Islet precursor cell (in vitro differentiated cells): ENCODE measurements at places on chromosomes 7 and 10.
A peak's percentile ranks its signal among the peaks of the same experiment; 100 is the strongest.

GRCh38 chr10:77872947-77873535 lies 53.5 kb downstream of the DLG5 start:
- DNase-seq = peak; percentile 68

- no peak for DNase-seq
Measured at GRCh38 chr7:26860361-26860760, 4.0 kb downstream of the SKAP2 start.

DNA sequence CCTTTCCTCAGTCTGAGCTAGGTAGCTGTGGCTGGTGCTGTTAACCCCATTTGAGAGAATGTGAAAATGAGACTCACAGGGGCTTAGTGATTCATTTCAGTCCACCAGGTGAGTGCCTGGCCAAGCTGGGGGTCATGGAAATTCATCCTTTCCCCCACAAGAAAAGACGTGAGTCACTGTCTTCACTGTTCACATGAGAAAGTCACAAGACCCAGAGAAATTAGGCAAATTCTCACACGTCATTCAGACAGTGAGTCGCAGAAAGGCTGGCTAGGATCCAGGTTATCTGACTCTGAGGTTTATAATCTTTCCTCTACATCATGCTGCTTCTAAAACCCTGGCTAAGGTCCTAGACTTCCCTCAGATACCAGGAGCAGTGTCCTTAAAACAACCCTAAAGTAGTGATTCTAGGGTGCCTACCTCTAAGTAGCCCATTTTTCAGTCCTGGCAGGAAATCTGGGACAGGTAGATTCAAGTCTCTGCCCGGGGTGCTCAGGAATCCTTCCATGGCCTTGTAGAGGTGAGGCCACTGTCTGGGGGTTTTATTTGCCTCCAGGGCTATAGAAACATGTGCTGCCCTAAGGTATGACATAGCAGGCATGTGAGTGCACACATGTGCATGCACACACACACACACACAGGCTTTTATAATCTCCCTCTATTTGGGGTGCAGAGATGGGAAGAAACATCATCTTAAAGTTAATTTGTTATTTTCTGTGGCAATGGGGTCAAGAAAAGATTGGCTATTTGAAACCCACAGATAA lies 427.9 kb upstream of the CELF2 start:
- peak; percentile 60 for DNase-seq

GRCh38 chr10:78764436-78764835 lies 304.3 kb upstream of the ZMIZ1 start:
- no peak for DNase-seq

- DNase-seq = no peak
Measured at GRCh38 chr7:47466832-47467231, 115.1 kb downstream of the TNS3 start.

DNA sequence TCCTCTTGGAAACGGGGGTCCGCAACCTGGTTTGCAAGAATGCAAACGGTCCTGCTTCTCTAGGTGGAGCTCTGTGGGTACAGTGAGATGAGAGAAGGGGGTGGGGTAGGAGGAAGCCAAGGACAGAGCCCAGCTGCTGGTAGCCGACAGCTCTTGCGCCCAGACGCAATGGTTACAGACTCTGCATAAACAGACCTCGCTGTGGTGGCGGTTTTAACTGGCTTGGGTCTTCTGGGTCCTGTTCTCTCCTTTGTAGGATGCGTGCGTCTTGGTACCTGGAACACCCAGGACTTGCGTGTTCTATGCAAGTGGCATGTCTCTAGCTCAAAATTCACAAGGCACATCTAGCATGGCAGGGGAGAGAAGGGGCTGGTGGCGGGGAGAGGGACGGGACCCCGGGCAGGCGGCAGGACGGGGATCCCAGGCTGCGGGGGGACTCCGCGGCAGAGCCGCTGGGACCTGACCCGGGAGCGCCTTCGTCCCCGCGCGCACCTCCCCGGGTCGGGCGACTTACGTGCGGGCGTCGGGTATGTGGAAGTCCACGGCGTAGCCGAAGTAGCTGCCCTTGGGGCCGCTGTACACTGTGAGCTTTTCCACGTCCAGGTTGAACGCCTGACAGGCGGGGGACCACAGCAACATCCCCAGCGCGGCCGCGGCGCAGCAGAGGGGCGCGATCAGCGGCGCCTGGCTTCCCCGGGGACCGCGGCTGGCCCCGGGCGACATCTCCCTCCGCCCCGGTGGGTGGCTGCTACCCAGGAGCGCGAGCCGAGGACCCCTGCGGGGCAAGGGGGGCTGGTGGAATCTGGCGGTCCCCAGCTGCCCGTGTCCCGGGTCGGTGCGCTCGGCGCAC lies 448 bp downstream of the ITGA8 start:
- DNase-seq = peak; percentile 73

DNA sequence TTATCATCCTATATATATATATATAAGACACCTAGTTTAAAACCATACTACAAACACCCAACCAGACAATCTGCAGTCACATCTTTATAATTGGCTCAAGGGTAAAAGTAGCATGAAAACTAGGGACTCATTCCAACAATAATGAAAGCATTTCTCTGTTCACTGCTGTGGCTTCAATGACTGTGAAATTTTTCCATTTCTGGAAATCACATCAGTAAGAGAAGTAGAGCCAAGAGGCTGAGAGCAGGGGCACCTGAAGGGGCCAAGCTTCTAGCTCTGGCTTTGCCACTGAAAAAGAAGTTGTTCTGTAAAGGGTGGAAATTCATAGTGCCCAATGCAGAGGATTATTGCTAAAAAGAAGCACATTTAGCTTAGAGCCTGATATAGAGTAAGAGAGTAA lies 158.6 kb upstream of the GLI3 start:
- DNase-seq = no peak

- no peak for DNase-seq
Measured at GRCh38 chr7:150365673-150366398, 2.8 kb upstream of the REPIN1 start.

DNA sequence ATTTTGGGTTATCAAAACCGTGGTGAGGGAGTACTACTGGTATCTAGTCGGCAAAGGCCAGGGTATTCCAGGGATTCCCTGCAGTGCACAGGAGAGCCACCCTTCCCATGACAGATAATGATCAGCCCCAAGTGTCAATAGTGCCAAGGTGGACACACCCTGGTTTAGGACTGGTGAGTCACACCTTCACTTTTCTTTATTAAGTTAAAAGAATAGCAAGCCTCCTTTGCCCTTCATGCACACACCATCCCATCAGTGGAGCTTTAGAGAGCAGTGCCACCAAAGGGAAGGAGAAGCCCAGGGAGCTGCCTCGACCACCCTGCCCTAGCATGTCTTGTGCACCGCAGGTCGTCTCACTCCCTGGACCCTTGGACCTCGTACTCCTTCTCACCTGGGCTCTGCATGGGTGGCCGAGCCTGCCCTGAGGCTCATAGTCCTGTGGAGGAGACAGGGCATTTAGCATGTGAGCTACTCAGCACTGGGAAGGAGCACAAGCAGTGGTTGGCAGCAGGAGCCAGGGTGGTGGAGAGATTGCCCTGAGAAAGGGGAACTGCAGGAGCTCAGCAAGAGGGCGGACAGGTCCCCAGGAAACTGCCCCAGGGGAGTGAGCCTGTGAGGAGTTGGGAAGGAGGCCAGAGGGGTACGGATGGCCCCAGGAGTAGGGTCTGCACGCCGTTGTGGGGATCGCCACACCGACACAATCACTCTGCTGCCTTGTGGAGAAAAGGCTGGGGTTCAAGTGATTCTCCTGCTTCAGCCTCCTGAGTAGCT lies 17.4 kb downstream of the UBE2D4 start:
- DNase-seq = peak; percentile 45

GRCh38 chr7:3753868-3754267 lies 452.8 kb downstream of the SDK1 start:
- no peak for DNase-seq

DNA sequence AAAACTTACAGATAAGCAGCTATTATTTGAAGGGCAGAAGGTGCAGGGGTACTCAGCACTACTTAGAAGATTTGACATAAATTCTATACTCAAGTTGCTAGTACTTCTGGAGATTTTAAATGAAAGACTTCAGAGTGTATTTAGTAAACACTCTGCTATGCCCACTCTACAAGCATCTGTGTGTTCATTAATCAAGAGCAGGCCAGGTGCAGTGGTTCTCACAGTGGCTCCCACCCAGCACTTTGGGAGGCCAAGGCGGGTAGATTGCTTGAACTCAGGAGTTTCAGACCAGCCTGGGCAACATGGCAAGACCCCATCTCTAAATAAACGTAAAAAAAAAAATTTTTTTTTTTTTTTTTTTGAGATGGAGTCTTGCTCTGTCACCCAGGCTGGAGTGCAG lies 38.9 kb upstream of the TOMM7 start:
- peak; percentile 20 for DNase-seq

DNA sequence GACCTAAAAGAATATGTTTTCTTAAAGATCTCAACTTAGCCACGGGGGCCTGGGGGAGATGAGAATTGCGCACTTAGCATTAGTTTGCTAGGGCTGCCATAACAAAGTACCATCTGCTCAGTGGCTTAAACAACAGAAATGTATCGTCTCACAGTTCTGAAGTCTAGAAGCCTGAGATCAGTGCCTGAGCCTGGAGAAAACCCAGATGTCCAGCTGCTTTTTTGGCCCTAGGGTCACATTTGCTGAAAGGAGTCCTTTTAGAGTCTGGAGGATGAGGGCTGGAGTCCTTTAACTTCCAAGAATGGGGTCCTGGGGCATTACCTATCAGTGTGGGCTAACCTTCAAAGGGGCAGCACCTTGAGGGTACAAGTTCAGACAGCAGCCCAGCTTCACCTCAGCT lies 48.2 kb downstream of the SMURF1 start:
- no peak for DNase-seq

DNA sequence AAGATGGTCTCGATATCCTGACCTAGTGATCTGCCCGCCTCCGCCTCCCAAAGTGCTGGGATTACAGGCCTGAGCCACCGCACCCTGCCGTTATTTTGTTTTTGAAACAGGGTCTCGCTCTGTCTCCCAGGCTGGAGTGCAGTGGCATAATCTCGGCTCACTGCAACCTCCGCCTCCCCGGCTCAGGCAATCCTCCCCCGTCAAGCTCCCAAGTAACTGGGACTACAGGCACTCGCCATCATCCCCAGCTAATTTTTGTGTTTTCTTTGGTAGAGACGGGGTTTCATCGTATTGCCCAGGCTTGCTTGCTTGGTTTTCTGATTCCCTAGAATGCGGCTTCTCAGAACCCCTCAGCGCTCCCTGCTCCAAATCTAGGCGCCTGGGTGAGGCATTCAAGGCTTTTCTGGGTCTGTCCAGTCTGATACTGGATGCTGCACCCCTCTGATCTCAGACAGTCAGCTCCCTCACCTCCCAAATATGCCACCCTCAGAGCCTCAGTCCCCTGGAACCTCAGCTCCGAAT lies 1.3 kb downstream of the TFR2 start:
- DNase-seq = no peak

DNA sequence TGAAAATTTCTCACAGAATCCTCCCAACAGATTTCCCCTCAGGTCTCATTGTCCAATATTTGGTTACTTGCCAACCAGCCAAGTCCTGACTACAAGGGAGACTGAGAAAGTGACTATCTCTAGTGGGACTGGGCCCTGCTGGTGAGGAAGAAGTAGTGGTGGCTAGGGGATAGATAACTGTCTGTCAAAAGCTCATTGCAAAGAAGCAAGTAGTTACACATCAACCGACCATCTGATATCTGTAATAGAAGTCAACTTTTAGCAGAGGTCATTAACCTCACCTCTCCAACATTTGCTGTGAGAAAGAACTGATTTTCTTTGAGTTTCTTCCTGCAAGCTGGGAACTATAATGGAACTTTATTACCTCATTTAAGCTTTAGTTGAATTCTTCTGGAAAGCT lies 15.2 kb downstream of the STAMBPL1 start:
- DNase-seq = no peak

DNA sequence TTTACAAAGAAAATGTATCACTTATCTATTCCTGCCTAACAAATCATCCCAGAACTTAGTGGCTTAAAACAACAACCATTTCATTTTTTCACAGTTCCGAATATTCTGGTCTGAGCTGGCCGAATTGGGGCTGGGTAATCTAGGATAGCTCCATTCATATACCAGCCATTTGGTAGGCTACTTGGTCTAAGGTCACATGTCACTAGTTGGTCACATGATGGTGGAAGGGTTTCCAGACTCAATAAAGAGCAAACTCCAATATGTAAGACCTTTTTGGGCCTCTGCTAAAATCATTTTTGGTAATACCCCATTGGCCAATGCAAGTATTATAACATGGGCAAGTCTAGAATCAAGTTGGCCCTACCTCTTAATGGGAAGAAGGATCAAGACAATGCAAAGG lies 55.3 kb upstream of the FGL2 start:
- no peak for DNase-seq

- no peak for DNase-seq
Measured at GRCh38 chr7:90710466-90710850, 114.3 kb downstream of the CDK14 start.

- no peak for DNase-seq
Measured at GRCh38 chr7:26614503-26614902, 249.9 kb downstream of the SKAP2 start.

DNA sequence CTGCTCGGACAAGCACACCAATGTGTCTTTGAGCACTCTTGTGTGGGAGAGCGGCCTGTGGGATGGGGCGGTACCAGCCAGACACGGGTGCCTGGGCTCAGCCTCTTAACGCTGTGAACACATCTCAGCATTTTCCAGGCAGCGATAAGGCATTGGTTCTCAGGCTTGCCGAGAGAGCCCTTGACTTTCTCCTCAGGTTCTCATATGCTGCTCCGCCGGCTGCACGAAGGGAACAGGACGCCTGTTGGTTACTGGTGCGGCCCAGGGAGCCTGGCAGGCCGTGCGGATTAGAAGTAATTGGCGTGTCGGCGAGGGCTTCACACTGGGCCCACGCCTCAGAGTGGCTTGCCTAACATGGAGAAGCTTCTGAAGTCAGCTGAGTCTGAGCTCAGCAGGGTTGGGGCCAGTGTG lies 456.7 kb upstream of the FOXK1 start:
- no peak for DNase-seq

GRCh38 chr10:75104842-75105241 lies 6.6 kb upstream of the SAMD8 start:
- DNase-seq = no peak

DNA sequence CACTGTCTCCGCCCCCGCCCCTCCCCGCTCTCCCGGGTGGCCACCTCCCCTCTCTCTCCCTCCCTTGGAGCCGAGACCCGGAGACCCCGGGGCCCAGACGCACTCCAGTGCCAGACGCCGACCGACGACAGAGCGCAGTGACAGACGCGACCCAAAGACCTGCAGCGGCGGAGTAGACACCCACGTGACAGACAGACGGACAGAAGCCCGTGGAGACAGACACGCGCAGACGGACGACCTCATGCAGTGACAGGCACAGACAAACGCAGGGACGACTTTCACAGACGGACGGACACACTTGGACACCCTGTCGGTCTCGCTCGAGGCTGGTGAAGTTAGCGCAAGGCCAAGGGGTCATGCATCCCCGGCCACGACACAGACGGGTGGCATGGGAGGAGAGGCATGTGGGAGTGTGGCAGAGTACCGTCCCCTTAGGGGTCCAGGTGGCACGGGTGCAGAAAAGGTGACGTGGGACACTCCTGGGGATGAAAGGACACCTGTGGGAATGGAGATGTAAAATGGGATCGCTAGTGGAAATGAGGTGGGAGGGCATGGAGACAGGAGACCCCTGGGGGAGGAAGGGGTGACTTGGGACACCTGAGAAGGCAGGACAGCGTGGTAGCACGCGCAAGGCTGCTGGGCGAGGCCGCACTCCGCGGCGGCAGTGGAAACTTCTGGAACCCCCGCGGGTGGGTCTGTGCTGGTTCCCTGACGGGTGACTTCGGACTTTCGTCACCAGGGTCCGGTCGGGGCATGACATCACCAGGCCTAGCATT lies 456 bp upstream of the ACHE start:
- DNase-seq = peak; percentile 88

- no peak for DNase-seq
Measured at GRCh38 chr7:139481364-139481763, 2.1 kb downstream of the KLRG2 start.

- DNase-seq = peak; percentile 68
Measured at GRCh38 chr7:139825666-139826290, 3.3 kb upstream of the TBXAS1 start.
